CD4-positive, CD25-positive, alpha-beta regulatory T cell (primary cell): ENCODE measurements at places on chromosomes 5 and 9.

GRCh38 chr5:23457780-23458179 lies 49.6 kb upstream of the PRDM9 start:
- no peak for DNase-seq

DNA sequence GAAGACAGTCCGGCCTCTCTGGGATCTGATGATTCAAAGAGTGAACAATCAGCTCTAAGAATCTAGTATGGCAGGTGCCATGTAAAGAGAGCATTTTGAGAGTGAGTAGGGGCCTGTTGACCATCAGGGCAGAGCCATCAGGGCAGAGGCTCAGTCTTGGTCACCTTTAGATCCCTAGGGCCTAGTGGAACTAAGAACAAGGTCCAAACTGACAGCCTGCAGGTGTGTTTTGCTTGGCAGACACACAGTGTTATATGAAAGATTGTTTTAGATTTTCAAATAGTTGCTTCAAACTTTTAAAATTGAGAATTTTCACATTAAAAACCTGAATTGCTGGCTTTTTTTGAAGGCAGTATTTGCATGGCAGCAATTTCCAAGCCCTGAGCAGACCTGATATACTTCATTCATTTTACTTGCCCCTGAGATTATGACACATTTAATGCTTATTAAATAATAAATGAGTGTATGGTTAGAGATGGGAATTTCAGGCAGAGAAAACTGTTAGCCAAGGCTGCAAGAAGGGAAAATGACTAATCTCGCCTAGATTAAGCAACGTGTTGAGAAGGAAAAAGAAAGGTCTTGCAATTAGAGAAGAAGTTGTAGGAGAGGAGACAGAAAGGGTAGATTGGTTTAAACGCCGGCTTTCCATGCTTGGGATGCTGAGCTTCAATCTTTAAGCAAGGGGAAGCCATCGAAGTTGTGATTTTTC lies 279.6 kb downstream of the ARRDC3 start:
- DNase-seq = no peak

DNA sequence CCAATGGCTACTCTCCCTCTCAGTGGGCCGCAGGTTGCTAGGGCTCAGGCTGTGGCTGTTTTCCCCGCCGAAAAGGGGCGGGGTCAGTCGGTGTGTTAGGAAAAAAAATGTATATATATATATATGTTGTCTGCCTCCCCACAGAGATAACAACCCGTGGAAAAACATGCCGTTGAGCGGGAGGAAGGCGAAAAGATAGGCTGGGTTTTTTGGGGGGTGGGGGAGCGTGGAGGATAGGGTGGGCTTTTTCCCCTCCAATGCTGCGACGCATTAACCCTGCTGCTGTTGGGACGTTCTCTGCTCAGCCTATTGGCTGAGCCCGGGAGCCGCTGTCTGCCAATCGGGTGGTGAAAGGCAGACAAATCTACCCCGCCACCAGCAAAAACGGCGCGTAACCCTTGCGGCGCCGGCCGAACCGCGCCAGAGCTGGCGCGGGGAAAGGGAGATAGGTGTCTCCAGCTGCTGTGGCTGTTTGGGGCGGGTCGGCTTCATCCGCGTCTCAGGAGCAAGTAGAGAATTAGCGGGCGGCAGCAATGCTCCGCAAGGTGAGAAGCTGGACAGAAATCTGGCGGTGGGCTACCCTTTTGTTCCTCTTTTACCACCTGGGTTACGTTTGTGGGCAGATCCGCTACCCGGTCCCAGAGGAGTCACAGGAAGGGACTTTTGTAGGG lies at the start of gene PCDHGC4:
TSS of gene PCDHGC4 (plus strand) at position 390 of the 671 bp plus-strand sequence. CDS start at position 534, 144 bp downstream.
- DNase-seq = no peak

- no peak for DNase-seq
These were observed 139.3 kb upstream of the NR3C1 start for GRCh38 chr5:143542798-143543144.

- no peak for DNase-seq
These were observed 98.9 kb downstream of the ACTL7B start for GRCh38 chr9:108756746-108757490.
